Esophagus muscularis mucosa (tissue), 4 donors: ENCODE measurements at places on chromosomes 4 and X. TPM values are rescaled to one million over a fixed set of nuclear protein-coding genes. Genes with fewer than 3 reads are reported as not detected.

Gene GAGE12J
- not detected for total RNA-seq

Gene PLK4
- total RNA-seq = 0.83 TPM

Gene SPON2
- 72.7 TPM for total RNA-seq

Gene ZNF711
- 0.86 TPM for total RNA-seq

Gene CFAP47
- total RNA-seq = not detected

DNA sequence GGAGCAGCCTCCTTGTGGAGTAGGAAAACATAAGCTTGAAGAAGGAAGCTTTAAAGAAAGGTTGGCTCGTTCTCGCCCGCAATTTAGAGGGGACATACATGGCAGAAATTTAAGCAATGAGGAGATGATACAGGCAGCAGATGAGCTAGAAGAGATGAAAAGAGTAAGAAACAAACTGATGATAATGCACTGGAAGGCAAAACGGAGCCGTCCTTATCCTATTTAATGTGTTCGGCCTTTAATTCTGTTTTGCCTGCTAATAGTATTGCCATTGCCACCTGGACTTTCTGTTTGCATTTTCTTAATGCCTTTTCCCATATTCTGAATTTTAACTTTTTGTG is 1.4 kb downstream of the TCEAL1 start:
- no peak for DNase-seq

- no peak for DNase-seq
These were observed 61.1 kb downstream of the PACRGL start for GRCh38 chr4:20761382-20761781.

GRCh38 chr4:102022343-102022742 is 231.8 kb downstream of the BANK1 start:
- no peak for DNase-seq

GRCh38 chr4:121597346-121597934 is 99.3 kb downstream of the ANXA5 start:
- DNase-seq = no peak

DNA sequence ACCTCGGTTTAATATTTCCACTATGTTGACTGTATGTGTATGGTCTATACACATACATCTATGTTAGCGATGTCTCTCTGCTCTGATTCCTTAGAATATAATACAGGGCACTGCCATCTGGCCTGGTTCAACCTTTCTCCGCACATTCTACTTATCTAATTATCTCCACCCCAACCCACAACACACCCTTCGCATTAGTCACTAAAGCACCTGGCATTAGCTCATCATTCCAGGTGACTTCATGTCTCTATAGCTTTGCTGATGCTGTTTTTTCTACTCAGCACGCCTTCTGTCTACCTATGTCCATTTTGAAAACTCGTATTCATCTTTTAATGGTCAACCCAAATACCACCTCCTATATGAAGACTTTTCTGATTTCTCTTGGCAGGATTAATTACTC is 425.2 kb upstream of the RASGEF1B start:
- DNase-seq = no peak

DNA sequence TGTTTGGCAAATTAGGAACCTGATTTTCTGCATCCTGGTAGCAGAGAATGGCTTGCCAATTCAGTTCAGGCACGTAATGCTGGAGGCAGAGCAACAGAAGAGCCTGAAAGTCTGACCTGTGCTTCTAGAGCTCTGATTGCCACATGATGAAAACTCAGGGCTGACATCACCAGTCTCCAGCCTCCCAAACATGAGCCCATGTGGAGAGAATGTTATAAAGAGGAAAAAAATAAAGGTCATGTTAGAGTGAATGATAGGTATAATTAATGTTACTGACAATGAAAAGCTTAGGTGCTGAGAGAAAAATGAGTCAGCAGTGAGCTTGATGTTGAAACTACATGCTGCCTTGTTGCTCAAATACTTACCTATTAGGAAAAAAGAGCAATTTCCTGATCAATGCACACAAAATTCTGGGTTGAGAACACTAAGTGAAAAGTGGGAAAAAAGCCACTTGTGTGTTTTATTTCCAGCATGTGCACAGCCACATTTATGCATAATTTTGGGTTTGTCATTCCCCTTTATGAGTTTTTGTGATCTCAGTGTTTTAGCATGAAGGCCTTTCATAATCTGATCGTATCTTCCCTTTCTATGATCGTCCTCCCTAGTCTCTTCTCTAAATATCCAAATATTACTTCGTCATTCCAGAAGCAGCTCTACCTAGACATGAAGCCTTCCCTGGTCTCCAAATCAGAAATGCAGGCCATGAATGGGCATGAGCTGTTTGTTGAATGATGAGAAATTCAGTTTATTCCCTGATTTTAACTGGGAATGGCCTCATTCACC is 113.3 kb upstream of the CPEB2 start:
- DNase-seq = no peak

DNA sequence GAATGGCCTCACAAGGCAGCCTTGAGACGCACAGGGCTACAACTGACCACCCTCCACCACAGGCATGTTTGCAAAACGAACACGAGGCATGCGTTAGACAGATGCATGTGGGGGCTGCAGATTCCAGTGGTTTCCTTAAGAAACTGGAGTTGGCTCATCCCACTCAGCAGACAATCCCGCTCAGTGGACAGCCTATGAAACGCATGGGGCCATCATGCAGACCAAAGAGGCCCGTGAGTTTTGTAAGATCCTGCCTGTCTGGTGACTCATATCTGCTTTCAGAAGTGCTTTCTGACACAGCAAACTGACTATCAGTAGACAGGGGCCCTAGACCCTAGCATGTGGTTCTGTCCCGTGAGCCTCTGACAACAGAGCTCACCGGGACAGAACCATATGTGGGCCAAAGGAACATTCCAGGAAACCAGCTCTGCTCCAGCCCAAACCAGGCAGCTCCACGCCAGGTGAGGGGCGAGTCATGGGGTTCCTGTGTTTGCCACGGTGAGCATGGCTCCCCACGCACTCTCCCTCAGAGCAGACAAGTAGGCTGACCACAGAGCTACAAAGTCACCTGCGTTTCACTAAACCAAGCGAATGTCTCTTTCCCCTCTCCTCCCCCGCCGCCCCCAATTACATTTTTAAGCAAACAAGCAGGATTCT is 74.4 kb downstream of the MTMR1 start:
- DNase-seq = no peak

DNA sequence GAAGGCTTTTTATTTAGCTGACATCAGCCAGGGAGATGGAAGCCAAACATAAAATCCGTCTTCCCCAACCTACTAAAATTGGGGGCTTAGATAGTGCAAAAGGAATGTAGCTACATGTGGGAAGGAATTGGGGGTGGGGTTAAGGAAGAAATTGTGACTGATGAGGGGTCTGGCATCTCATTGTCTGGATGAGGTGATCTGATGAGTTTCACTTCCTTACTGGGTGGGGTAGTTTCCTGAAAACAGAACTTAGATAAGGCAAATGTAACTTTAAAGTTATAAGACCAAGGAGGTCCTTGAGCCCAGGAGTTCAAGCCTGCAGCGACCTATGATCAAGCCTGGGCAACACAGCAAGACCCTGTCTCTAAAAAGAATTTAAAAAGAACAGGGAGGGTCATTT is 105.5 kb upstream of the NEIL3 start:
- DNase-seq = no peak

DNA sequence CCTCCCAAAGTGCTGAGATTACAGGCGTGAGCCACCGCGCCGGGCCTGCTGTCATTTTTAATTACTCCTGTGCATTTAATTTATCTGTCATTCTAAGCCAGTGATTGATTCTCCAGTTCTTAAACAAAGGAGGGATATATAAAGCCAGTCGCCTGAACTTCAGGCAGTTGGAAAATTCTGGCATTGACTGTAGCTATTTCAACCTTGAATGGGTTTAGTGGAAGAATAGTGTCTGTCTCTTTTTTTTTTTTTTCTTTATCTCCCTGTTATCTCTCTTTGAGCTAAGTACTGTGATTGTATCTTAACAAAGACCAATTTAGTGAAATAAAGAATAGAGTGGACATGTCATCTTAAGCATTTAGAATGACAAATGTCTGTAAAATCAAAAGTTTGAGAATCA is 11.0 kb downstream of the NEIL3 start:
- DNase-seq = no peak

DNA sequence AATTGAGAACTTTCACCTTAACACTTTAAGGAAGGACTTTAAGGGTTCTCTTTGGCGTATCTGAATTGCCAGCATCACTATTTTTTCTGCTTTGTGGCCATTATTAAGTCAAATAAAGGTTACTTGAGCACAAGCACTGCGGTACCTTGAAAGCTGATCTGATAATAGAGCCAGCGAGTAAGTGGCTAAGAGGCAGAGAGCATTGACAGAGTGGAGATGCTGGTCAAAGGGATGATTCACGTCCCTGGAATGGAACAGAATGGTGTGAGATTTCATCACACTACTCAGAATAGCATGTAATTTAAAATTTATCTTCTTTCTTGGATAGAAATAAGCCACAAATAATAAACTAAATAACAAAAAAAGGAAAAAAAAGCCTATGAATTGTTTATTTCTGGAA is 57.1 kb upstream of the NPFFR2 start:
- DNase-seq = no peak
